ENCODE measurements at places on chromosomes 1 and 21.
A peak's percentile ranks its signal among the peaks of the same experiment; 100 is the strongest.

DNA sequence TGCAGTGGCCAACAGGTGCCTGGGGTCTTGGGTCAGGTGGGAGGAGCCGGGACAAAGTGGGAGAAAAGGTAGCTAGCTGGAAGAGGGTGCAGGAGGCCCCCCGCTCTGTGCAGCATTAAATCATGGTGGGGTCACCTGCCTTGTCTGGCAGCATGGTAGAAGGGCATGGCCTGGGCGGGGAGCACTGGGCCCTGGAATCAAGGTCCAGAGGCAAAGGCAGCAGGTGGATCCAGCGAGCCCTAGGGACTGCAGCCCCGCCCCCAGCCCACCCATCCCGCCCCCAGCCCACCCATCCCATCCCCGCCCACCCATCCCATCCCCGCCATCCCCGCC lies 16.7 kb upstream of the TTLL10 start:
- H3K27me3 ChIP-seq: no peaks in the 10 kb centered on the region
- DNase-seq: no peak
- H3K36me3 ChIP-seq: no peaks in the 10 kb centered on the region
- H3K27ac ChIP-seq: no peak overlapping the region
- no peak overlapping the region for H3K4me3 ChIP-seq

- no peak overlapping the region for H3K4me3 ChIP-seq
- no peaks in the 10 kb centered on the region for H3K36me3 ChIP-seq
- no peaks in the 10 kb centered on the region for H3K4me1 ChIP-seq
- no peak for DNase-seq
- peaks cover 2% of the 10 kb centered on the region for H3K27me3 ChIP-seq
Measured at GRCh38 chr21:26587736-26588201, 14.7 kb upstream of the CYYR1 start.

DNA sequence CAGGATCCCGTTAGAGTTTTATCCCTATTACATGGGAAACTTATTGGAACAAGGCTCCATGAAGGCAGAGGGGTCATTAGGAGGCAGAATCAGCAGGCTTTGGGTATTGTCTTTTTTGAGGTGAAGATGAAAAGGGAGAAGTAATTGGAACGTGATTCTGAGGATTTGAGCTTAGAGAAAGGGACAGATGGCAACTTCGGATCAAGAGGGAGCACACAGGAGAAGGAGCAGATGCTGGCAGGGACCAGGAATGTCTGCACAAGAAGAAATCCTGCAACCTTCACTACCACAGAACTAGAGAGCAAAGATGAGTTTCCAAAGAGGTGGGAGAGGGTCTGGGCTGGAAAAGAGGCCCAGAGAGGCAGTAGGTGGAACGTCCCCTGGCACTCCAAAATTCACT lies 202.8 kb downstream of the RRAGC start:
- no peak for DNase-seq
- no peaks in the 10 kb centered on the region for H3K27me3 ChIP-seq
- H3K4me3 ChIP-seq: no peak overlapping the region
- H3K4me1 ChIP-seq: no peaks in the 10 kb centered on the region

GRCh38 chr1:44941424-44942324 lies 44.7 kb downstream of the EIF2B3 start:
- no peak overlapping the region for H3K27ac ChIP-seq
- no peak for DNase-seq
- no peaks in the 10 kb centered on the region for H3K27me3 ChIP-seq
- H3K4me3 ChIP-seq: no peak overlapping the region
- no peaks in the 10 kb centered on the region for H3K36me3 ChIP-seq
- H3K4me1 ChIP-seq: peaks cover 8% of the 10 kb centered on the region

- H3K27me3 ChIP-seq: no peaks in the 10 kb centered on the region
- H3K4me1 ChIP-seq: no peaks in the 10 kb centered on the region
- H3K4me3 ChIP-seq: no peak overlapping the region
- no peaks in the 10 kb centered on the region for H3K36me3 ChIP-seq
- DNase-seq: no peak
Measured at GRCh38 chr1:42340093-42340492, 5.1 kb upstream of the FOXJ3 start.

DNA sequence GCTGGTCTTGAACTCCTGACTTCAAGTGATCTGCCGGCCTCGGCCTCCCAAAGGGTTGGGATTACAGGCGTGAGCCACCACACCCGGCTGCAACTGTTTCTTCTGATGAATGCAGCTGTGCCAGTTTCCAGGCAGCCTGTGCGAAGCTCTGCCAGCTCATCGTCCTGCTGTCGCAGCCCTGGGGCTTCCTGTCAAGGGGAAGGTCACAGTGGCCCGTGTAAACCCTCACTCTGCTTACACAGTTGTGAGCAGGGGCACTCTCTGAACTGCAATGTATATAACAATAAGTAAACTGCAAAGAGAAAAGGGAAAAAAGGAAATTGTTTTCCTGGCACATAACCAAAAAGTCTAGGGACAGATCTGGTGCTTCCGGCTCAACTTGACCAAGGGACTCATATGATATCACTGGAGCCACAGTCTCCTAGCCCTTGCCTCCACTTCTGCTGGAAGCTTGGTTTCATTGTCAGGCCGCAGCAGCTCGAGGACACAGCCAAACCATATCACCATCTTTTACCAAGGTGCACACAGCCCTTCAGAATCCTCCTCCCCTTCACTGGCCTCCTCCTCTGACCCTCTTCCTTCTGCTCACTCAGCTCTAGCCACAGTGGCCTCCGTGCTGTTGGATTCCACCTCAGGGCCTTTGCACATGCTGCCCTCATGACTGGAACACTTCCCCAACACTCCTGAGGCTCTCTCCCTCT lies 22.8 kb upstream of the LBR start:
- no peaks in the 10 kb centered on the region for H3K27me3 ChIP-seq
- H3K36me3 ChIP-seq: no peaks in the 10 kb centered on the region
- H3K27ac ChIP-seq: no peak overlapping the region
- no peak overlapping the region for H3K4me3 ChIP-seq
- no peaks in the 10 kb centered on the region for H3K4me1 ChIP-seq

DNA sequence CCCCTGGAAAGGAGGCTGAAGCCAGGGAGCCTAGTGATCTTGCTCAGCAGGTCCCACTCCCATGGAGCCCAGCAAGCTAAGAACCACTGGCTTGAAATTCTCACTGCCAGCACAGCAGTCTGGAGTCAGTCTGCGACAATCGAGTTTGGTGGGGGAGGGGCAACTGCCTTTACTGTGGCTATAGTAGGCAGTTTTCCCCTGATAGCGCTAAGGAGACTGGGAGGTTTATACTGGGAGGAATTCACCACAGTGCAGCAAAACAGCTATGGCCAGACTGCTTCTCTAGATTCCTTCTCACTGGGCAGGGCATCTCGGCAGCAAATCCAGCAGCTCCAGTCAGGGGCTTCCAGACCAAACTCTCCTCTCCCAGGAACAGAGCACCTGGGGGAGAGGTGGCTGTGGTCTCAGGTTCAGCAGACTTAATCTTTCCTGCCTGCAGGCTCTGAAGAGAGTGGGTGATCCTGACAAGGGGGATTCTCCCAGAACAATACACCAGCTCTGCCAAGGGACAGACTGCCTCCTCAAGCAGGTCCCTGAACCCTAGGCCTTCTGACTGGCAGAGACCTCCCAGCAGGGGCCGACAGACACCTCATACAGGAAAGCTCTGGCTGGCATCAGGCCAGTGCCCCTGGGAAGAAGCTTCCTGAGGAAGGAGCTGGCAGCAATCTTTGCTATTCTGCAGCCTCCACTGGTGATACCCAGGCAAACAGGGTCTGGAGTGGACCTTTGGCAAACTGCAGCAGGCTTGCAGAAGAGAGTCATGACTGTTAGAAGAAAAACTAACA lies 548.5 kb upstream of the NEGR1 start:
- no peaks in the 10 kb centered on the region for H3K27me3 ChIP-seq
- no peak for DNase-seq
- H3K36me3 ChIP-seq: no peaks in the 10 kb centered on the region
- no peaks in the 10 kb centered on the region for H3K4me1 ChIP-seq
- H3K4me3 ChIP-seq: no peak overlapping the region
- no peak overlapping the region for H3K27ac ChIP-seq

GRCh38 chr1:25477448-25478034 lies 46.8 kb downstream of the MACO1 start:
- no peaks in the 10 kb centered on the region for H3K4me1 ChIP-seq
- H3K36me3 ChIP-seq: peaks cover 5% of the 10 kb centered on the region
- no peaks in the 10 kb centered on the region for H3K27me3 ChIP-seq
- no peak overlapping the region for H3K4me3 ChIP-seq

GRCh38 chr1:46130606-46131005 lies 1.8 kb downstream of the PIK3R3 start:
- peaks cover 3% of the 10 kb centered on the region for H3K4me1 ChIP-seq
- no peak for DNase-seq
- peak overlapping the region; percentile 73 for H3K4me3 ChIP-seq
- H3K36me3 ChIP-seq: no peaks in the 10 kb centered on the region
- H3K27ac ChIP-seq: no peak overlapping the region

All from aorta (tissue), 5 donors.